BE2C (cell line): ENCODE measurements at places on chromosomes 5 and 9.

- no peak for DNase-seq
Measured at GRCh38 chr5:44486591-44486990, 97.4 kb upstream of the FGF10 start.

DNA sequence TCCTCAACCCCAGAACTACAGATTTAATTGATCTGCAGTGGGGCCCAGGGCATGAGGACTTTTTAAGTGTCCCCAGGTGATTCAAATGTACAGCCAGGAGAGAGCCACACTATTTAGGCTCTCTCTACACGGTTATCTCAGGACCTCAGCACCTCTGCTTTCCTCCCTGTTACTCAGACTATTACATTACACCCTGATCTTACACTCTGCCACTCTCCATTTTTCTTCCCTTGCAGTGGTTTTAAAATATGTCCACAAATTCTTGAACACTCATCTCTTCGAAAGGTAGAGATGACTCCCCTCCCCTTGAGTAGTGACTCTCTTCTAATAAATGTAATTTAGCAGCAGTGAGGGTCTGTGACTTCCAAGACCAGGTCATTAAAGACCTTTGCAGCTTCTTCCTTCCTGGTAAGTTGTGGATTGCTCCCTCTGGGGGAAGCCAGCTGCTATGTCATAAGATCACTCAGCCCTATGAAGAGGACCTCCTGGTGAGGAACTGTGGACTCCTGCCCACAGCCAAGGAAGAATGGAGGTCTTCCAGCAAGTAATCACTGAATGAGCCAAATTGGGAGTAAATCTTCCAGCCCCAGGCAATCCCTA is 87.5 kb upstream of the SSBP2 start:
- DNase-seq: no peak

DNA sequence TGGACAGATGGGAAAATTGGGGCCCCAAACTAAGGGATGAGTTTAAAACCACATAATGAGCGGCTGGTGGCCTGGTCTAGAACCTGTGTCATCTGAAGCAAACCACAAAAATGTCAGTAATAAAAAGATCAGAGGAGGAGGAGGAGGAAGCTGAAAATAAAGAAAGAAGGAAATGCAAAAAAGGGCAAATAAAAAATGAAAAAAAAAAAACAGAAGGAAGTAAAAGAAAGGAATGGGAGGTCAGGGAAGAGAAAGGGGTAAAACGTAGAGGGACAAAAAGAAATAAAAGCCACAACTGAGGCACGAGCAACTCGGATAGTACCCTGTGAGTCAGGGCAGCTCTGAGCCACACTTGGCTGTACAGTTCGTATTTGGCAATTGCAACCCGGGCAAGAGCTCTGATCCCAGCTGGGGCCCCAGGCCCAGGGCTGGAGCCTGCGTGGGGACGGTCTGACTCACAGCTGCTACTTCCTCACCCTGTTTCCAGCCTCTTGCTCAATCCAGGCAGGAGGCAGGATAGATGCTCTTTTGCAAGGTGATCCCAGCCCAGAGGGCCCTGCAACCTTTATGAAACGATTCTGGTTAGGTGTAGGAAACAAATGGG is 137.9 kb upstream of the TRIM32 start:
- DNase-seq: peak; percentile 31

- no peak for DNase-seq
Measured at GRCh38 chr5:38608874-38609273, 52.4 kb upstream of the LIFR start.

DNA sequence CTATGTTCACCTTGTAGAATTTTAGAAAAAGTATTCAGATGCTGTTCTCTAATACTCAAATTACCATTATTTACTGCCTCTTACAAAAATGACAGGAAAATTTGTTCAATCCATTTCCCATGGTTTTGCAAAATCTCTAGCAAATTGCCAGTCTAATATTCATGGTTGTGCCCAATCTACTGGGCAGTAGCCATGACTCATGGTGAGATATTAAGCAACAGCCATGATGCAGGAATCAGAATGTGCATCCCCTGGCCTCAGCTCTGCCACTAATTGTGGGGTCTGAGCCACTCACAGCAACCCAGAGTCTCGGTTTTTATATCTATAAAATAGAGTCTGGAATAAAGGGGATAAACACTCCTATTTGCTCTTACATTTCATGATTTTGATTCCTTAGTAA is 353.6 kb downstream of the DEPDC1B start:
- DNase-seq: no peak

DNA sequence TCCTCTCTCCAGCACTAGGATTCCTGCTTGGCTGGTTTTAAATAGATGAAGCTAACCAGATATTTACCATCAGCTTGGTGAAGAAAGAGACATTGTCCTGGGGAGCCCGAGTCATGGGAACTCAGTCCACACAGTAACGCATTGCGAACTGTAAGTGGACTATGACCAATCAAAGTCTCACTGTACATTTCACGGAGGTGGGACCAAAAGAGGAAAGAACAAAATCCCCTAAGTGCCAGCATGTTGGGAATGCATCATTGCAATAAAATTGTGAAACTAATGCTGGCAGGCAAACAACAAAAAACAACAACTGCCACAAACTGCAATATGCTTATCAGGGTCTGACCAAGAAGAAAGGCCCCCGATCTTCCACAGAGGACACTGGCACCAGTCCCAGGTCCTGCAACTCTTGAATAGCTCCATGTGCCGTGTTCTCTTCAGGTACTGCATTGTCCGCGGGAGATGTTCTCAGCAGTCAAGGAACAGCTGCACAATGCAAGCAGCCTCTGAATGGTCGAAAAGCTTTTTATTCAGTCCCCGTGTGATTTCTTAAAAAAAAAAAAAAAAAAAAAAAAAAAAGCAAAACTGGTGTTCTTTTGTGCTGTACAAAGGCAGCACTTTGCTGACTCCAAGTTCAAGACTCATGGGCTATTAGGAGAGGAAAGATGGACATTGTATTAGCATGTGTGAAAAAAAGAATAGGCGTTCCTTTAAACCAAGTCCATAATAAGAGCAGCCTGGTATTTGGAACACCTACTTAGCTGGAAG is 38.1 kb downstream of the SEMA6A start:
- no peak for DNase-seq

GRCh38 chr9:7921545-7922197 is 122.1 kb upstream of the DMAC1 start:
- DNase-seq: no peak

- no peak for DNase-seq
Measured at GRCh38 chr9:134994926-134995791, 77.4 kb upstream of the FCN1 start.

GRCh38 chr5:82911910-82912309 is 165.3 kb downstream of the TMEM167A start:
- no peak for DNase-seq

DNA sequence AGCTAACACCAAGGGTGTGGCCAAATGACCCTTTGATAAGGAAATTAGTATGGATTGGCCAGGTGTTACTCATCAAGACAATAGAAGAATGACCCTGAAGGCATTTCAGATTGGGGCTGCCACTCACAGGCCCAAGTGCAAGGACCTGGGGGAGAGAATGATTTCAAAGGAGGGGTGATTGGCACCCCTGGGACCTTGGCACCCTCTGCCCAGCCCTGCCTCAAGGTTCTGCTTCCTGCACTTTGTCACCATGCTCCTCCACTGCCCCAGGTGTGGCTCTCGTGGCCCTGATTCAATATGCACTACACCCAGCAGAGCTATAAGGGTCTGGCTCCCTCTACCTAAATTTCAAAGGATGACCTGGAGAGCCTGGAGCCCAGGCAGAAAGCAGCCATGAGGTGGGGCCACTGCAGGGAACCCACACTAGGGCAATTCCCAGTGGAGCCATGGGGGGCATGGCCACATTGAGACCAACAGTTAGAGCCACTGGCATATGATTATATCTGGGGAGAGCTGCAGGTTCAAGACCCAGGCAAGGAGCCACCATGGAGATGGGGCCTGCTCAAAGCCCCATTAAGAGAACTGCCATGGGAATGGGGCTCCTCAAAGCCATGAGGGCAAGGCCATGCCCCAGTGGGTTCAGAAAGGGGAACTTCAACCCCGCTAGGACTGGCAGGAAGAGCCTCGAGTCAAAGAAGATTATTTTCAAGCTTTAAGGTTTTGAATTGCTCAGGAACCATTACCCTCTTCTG is 93.0 kb downstream of the CEMIP2 start:
- no peak for DNase-seq

DNA sequence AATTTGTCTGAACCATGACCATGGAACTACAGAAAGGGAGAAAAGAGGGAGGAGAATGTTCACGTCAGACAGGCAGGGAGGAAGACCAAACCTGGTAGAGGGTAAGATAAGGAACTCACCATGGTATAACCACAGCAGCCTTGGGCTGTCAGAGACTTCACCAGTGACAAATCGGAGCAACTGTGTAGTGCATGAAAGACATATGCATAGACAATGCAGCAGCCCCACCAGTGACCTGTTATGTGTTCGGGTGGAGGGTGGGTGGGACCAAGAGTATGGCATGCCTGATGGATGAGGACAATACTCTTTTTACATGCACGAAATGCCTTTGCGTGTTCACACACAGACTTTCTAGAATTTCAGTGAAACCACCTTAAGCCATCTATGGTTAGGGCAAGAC is 221.8 kb upstream of the RASEF start:
- DNase-seq: no peak

- DNase-seq: no peak
Measured at GRCh38 chr5:103487822-103488493, 74.6 kb downstream of the NUDT12 start.

DNA sequence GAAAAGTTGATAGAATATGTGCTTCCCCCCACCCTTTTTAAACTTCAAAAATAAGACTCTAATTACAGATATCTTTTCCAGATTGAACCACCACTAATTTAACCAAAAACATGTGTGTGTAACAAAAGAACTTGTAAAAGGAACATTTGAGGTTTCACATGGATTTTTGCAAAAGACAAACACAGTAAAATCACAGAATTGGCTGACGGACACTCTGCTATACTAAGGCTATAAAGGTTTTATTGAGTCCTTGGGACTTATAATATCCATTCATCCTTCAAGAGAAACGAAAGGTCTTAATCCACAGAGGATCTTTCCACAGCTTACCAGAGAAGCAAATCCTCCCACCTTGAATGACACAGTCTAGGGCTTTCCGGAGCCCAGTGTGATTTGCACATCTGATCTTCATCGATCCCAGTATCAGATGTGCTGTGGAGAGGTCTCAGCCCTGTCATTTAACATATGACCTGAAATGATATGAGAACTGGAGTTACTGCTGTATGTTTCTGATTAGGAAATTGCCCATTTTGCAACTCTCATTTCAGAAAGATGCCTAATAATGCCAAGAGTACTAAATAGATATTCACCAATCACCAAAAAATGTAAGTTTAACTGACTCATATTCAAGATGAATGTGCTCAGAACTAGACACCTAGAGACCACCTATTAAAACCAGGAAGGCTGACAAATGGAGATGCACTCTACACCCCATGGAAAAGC is 256.5 kb upstream of the FBXL7 start:
- no peak for DNase-seq

DNA sequence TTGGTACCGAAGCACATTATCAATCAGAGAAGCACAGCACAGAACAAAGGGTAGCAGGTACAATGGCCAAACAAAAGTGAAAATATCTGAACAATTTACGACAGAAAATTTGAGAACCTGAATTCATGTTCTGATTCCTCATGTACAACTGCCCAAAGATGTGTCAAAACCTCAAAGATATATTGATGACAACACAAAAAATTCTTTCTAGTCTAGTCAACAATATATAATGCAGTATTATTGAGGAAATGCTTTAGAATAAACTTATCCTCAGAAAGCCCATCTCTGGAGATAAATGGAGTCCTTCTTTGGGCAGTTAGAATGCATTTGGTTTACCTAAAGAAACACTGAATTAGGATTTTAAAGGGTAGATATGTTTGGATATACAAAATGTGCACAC is 6.8 kb upstream of the SMARCA2 start:
- no peak for DNase-seq

GRCh38 chr9:35813434-35814105 is 1.3 kb downstream of the HINT2 start:
- DNase-seq: no peak

DNA sequence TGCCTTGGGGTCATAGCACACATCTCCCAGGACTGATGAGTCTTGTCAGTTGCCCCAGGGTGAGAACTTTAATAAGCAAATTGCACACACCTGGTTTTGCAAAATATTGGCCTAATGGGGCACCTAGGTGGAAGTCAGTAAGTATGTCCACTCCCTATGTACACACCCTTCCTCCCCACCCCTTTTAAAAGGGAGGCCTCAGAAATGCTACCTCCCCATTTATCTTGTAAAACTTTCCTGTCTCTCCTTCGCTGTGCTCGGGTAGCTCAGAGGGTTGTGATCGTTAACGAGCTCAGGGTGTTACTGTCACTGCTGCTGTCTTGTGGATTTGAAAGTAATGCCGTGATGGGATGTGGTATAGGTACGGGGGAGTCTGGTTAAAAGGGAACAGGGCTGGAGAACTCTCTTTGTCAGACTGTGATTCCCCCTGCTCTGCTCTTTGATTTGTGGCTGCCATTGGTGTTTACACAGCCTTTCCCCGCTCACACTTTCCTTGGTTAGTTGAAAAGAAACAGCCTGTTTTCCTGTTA is 26.2 kb downstream of the ZNF462 start:
- DNase-seq: no peak

DNA sequence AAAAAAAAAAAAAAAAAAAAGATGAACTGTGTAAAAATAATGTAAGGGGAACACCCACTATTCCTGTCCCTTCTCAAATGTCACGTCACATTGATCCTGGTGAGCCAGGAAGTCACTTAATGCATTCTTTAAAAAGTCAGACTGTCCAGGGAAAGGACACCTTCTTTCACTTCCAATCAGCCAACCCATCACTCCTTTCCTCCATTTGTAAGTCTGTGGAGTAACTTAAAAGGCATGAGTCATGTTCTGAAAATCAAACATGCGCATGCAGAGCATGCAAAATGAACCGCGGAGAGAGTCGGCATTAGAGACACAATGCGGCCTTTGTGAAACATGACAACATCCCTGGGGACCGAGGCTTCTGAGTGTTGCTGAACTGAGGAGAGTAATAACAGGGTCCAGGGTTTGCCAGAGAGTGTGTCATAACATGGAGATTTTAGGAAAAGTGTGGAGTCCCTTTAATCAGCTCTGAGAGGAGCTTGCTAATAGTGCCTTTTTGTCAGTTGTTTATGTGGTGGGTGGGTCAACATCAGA is 77.6 kb upstream of the SEMA6A start:
- peak; percentile 84 for DNase-seq

- no peak for DNase-seq
Measured at GRCh38 chr9:36451949-36452348, 51.9 kb upstream of the RNF38 start.

DNA sequence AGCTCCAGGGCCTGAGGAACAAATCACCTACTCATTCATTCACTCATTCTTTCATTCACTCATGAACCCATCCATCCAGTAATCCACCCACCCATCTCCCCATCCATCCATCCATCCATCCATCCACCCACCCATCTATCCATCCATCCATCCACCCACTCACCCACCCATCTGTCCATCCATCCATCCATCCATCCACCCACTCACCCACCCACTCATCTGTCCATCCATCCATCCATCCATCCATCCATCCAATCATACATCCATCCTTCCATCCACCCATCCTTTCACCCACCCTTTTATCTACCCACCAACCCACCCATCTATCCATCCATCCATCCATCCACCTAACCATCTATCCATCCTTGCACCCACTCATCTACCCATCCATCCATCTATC is 35.5 kb upstream of the SLC6A19 start:
- no peak for DNase-seq
